ENCODE measurements at places on chromosomes 6 and 20. TPM values are rescaled to one million over a fixed set of nuclear protein-coding genes. Genes with fewer than 3 reads are reported as not detected.

DNA sequence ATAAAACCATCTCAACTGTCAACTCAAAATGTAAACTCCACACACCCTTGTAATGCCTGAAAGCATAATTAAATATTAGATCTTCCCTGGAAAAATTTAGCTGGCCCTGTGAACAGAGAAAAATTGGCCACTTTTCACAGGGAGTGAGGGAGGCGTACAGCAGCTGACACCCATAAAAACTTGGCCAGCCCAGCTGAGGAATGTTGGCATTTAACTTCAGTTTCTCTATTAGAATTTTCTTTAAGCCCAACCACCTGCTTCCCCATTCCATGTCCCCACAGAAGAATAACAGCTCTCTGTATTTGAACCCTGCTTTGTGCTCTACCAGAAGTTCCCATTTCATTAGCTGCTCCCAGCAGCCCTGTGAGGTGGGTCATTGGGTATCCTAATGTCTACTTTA lies 41.0 kb downstream of the PKHD1 start:
- peak; percentile 75 for DNase-seq
- no peaks in the 10 kb centered on the region for H3K36me3 ChIP-seq
- H3K4me1 ChIP-seq = peaks cover 16% of the 10 kb centered on the region
- no peak overlapping the region for H3K4me3 ChIP-seq

DNA sequence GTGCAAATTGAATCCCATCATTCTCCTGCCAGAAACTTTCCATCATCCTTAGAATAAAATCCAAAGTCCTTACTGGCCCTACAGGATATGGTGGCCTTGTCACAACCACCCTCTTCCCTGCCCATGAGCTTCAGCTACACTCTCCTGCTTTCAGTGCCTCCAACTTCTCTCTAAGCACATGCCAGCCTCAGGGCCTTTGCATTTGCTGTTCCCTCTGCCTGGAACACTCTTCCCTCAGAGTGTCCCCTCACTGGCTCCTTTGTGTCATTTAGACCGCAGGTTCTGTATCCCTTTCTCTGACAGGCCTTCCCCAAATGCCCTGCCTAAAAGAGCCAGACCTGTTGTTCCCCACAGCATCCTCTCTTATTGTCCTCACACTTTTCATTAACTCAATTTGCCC lies 18.2 kb downstream of the HCK start:
- H3K4me1 ChIP-seq = peaks cover 22% of the 10 kb centered on the region
- no peak for DNase-seq
- peaks cover 2% of the 10 kb centered on the region for H3K27me3 ChIP-seq
- H3K36me3 ChIP-seq = no peaks in the 10 kb centered on the region
- H3K4me3 ChIP-seq = no peak overlapping the region

GRCh38 chr6:151690303-151690702 lies 117.2 kb upstream of the ESR1 start:
- H3K27me3 ChIP-seq = no peaks in the 10 kb centered on the region
- no peaks in the 10 kb centered on the region for H3K36me3 ChIP-seq
- H3K27ac ChIP-seq = no peak overlapping the region
- no peak overlapping the region for H3K4me3 ChIP-seq

DNA sequence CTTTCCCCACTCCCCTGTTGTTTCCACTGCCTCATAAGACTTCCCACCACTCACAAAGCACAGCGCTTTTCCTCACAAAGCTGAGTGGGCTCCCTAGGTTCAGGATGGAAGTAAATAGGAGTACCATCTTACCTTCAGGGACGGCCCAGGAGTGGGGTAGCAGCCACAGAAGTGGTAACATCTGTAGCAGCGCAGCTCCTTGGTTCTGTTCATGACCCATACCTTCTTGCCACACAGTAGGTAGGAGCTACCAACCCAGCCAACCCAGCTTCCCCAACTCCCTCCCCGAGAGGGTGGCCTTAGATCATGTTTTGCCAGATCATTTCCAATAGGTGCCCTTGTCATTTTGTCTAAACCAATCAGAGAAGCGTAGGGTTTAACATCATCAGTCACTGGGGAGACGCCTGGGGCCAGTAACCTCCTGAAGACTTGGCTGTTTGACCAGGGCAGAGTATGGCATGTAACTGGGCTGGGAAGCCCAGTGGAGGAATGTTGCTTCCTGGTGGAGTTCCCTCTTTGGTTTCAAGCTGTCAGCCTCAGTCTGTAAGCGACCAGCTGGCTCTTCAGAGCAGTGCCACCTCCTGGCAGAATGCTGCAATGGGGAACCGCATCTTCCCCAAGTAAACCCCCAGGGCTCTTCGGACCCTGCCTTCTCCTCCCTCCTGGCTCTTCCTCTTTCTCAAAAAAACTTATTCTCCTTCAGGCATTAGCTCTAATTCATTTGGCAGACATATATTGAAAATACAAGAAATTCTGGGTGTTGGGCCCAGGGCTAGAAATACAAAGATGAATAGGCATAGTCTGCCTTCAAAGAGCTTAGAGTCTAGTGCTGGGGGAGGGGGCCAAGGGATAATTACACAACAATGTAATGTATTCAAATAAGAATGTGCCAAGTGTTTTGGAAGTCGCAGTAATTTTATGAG lies at the start of gene HLA-DMA:
Gene HLA-DMA, minus strand, starts transcription at position 281 of the 923 bp plus-strand sequence. Its CDS starts 61 bp downstream, at position 220.
- peak; percentile 64 for DNase-seq
- H3K27ac ChIP-seq = no peak within 1 kb of the TSS
- peaks cover 4% of the 10 kb centered on the region for H3K27me3 ChIP-seq
- no peaks in the 10 kb centered on the region for H3K4me1 ChIP-seq

C6orf52 gene
- not detected for total RNA-seq

Measured in SJCRH30 (cell line).